ENCODE measurements at places on chromosomes 11 and 22.

- DNase-seq: peak; percentile 12
Measured at GRCh38 chr11:2778630-2779498, 79.1 kb upstream of the KCNQ1OT1 start.

- DNase-seq: no peak
Measured at GRCh38 chr11:32820497-32820896, 9.2 kb upstream of the PRRG4 start.

DNA sequence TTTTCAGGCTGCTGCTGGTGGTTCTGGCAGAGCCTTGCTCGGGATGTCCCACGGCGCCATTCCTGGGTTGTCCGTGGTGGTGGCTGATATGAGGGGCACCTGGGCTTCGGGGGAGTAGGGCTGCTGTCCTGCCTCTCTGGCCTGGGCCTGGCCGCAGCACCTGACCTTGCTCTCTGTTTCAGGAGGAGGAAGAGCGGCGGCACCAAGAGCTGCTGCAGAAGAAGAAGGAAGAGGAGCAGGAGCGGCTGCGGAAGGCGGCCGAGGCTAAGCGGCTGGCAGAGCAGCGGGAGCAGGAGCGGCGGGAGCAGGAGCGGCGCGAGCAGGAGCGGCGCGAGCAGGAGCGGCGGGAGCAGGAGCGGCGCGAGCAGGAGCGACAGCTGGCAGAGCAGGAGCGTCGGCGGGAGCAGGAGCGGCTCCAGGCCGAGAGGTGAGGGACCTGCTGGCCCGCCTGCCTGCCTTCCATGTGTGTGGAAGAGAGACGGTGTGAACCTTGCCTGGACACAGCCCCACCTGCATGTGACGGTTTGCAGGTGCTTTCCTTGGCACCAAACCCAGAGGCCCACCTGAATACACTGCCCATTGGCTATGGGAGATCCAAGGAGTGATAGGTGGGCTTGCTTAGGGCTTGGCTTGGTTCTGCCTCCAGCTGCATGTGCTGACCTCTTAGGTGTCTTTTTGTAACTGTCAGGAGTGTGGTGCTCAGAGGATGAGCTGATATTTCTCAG, 22.8 kb downstream of the INCENP start:
- no peak for DNase-seq

DNA sequence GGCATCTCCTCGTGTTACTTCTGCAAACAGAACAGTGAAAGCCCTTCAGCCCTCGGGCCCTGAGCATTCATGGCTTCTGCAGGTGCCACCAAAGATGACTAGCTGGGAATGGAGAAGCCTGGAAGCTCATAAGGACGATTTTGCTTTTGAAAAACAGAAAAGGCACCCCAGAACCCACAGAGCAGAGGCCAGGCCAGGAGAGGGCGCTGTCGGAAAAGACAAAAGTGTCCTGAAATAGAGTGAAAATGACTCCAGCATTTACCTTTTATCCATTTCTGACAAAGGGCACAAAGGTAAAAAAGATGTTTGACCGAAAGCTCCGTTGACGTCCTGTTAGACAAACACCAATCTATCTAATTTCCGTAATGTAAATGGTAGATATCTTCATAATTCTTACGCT, 37.6 kb downstream of the ZNF195 start:
- DNase-seq: no peak

DNA sequence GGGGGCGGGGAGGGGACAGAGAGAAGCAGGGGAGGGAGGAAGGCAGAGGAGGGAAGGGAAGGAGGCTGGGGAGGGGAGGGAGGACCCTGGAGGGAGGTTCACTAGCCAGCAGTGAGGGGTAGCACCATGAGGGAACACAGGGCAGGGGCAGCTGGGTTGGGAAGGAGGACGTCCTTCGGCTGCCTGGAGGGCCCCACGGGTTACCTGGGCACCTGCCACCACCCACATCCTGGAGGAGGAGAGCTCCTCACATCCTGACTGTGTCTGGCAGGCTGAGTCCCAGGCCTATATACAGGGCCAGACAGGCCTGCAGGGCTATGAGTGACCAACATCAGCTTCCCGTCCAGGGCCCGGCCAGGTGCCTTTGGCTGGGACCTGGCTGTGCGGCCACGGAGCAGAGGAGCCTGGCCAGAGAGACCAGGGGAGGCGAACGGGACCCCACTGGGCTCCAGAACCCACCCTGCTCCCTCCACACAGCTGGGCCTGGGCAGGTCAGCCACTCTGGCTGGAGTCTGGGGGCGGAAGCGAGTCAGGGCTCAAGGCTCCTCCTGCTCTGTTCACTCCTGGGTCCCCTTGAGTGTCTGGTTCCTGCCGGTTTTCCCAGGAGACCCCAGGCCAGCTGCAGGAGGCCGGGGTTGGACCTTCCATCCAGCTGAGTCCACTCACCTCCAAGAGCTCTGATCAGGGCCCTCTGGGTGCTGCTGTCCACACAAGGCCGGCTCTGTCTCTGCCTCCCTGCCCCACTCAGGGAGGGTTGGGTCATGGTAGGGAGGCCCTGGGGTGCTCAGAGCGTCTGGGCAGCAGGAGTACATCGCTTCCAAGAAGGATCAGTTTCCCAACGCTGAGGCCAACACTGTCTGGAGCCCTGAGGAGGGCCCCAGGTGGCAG, 677.7 kb downstream of the BRD1 start:
- DNase-seq: no peak

- DNase-seq: no peak
Measured at GRCh38 chr11:61072316-61073109, 29.8 kb upstream of the CD5 start.

DNA sequence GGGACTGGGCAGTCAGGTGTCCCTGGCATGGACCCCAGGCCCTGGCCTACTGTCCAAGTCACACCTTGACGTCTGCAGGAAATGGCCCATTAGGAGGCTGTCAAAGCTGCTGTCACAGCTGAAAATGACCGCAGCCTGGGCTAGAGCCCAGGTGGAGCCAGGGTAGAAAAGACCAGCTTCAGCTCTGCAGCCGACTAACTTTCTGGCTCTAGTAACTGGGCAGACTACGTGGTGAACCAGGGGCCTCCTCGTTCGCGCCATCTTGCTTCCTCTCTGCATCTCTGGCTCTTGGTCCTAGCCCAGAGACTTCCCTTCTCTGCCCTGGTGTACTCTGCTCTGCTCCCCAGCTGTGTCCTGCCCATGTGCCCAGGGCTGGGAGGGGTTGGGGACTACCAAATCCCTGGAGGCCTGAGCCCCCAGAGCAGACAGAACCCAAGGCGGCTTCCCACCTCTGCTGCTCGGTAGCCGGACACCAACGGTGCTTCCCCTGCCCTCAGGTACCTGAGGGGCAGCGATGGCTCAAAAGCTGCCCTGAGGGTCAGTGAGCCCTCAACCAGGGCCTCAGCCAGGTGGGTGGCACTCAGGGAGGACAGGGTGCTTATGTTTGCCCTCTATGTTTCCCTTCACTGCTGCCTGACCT, 19.7 kb downstream of the SART1 start:
- no peak for DNase-seq

DNA sequence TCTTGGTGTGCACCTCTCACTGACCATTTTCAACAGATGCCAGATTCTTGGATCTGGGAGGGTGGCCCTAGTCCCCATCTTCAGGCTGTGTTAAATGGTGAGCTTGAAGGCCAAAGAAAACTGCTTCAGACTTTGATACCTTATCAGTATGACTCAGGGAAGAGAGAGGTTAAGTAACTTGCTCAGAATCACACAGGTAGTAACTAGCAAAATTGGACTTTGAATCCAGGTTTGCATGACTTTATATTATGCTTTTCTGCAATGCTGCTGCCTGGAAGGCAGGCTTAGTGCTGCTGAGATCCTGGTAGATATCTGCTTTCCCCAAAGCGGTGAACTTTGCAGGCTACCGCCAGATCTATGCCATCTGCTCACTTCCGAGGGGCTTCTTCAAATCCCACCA, 487.3 kb downstream of the INSC start:
- DNase-seq: no peak

GRCh38 chr11:45543808-45544422, 121.5 kb downstream of the CHST1 start:
- no peak for DNase-seq

- no peak for DNase-seq
Measured at GRCh38 chr11:96341211-96342013, 1.6 kb downstream of the MAML2 start.

- no peak for DNase-seq
Measured at GRCh38 chr11:128294671-128295050, 292.7 kb downstream of the ETS1 start.

DNA sequence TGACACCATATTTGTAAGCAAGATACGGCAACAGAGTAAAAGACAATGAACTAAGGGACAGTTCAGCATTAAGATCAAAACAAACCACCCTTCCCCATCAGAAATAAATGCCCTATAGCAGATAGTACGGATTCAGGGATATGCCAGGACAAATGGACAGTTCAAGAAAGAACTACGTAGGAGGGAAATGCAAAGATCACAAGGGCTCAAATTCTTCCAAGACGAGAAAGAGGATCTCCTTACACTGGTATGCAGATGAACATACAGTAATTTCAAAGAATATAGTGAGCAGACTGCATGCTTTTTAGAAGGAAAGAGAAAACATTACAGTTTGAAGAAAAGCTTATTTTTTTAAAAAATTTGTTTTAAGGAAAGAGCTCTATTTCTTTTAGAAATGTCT, 124.7 kb upstream of the APOA1 start:
- no peak for DNase-seq

GRCh38 chr11:944711-945470, 19.2 kb downstream of the AP2A2 start:
- no peak for DNase-seq

DNA sequence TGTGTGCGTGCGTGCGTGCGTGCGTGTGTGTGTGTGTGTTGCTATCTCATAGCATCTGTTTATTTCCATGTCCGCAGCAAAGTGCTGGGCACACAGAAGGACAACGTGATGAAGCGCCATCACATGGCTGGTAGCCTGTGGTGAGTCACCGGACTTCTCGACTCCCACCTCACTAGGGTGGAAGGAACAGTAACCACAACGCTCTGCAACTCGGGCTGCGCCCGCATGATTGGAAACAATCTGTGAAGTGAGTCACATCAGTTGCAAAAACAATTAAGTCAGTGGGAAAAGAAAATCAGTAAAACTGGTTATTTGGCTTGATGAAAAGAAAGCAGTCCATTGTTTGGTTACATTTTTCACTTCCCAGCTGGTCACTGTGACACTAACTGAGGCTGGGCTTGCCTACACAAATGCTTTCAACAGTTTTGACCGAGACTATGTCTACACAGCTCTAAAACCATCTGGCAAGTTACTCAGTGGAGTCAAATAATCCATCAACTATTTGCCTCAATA, 437.3 kb upstream of the CADM1 start:
- DNase-seq: peak; percentile 2

DNA sequence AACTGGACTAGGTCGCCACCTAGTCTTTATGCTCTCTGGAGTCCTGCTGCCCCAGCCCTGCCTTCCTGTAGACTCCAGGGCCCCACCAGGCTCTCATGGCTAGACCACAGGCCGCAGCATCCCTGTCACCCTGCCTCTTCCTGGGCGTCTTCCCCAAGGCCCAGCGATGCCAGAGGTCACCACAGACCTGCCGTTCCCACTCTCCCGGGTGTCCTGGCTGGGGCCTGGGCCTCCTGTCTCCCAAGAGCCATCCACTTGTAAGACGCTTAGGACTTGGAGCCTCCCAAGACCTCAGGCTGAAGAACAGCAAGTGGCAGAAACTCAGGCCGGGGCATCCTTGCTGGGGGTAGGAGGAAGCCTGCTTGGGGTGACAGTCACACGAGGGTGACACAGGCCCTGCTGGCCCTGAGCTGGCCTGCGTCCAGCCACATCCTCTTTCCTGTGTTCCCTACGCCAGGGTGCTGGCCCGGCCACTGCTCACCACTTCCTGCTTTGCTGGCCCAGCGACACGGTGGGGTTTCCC, 2.0 kb upstream of the TCIRG1 start:
- no peak for DNase-seq

DNA sequence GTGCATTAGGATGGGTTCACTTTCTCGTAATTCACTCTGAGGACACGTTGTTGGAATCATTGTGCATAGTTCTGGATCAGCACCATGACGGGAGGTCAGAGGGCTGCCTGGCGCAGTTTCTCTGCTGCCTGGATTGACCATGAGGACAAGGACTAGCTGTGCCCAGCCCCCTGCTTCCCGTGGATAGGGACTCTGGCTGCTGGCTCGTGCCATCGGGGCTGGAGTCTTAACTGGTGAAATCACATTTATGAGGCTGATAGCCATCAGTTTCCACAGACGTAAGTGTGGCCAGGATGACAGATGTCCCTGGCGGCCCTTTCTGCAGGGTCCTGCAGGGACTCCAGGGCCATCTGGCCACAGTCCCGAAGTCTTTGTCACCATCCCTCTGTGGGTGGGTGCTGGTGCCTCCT, 24.1 kb upstream of the GRAMD4 start:
- DNase-seq: no peak

GRCh38 chr11:8318536-8318935, 54.9 kb upstream of the LMO1 start:
- no peak for DNase-seq

GRCh38 chr11:41201156-41201555, 258.3 kb downstream of the LRRC4C start:
- no peak for DNase-seq

GRCh38 chr11:126403022-126403581, 47.6 kb downstream of the ST3GAL4 start:
- no peak for DNase-seq

GRCh38 chr11:28123151-28123581, 15.0 kb downstream of the METTL15 start:
- no peak for DNase-seq

- no peak for DNase-seq
Measured at GRCh38 chr11:8310743-8311298, 47.1 kb upstream of the LMO1 start.

GRCh38 chr11:64292460-64293254, 1.6 kb downstream of the KCNK4 start:
- no peak for DNase-seq

DNA sequence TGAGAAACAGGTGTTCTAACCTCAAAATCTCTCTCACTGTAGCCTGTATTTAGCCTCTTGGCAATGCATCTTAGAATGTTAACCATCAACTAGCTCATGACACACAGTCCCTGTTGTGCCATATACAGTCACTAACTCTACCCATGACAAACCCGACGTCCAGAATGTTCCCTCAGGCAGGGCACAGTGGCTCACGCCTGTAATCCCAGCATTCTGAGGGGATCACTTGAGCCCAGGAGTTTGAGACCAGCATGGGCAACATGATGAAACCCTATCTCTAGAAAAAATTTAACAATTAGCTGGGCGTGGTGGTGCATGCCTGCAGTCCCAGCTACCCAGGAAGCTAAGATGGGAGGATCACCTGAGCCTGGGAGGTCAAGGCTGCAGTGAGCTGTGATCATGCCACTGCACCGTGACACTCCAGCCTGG, 18.2 kb upstream of the CCDC34 start:
- no peak for DNase-seq

DNA sequence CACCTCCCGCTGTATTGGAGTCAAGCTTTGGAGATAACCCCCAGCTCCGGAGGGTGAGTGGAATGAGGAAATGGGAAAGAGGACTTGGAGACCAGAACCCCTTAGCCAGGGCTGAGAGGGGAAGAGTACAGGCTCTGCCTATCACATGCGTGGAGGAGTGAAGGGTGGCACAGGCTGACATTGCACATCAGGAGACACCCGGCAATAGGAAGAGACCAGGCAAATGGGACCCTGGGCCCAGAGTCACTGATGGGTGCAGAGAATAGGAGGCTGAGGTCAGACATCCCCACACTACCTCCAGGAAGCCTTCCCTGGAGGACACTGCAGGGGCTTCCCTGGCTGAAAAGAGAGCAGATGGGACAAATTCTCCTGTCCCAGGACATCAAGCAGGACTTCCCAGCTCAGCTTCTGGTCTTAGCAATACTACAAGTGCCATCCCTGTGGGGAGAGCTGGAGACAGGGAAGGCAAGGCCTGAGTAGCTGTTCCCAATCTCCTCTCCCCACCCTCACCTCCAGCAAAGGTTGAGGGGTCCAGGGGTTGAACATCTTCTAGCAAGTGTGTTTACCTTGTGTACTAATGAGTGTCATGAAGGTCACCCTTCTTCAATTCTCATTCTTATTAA, 160.7 kb downstream of the BUD13 start:
- DNase-seq: no peak
